Chondrocyte (in vitro differentiated cells): ENCODE measurements at places on chromosomes 2 and 18. TPM values are rescaled to one million over a fixed set of nuclear protein-coding genes. Genes with fewer than 3 reads are reported as not detected.

DNA sequence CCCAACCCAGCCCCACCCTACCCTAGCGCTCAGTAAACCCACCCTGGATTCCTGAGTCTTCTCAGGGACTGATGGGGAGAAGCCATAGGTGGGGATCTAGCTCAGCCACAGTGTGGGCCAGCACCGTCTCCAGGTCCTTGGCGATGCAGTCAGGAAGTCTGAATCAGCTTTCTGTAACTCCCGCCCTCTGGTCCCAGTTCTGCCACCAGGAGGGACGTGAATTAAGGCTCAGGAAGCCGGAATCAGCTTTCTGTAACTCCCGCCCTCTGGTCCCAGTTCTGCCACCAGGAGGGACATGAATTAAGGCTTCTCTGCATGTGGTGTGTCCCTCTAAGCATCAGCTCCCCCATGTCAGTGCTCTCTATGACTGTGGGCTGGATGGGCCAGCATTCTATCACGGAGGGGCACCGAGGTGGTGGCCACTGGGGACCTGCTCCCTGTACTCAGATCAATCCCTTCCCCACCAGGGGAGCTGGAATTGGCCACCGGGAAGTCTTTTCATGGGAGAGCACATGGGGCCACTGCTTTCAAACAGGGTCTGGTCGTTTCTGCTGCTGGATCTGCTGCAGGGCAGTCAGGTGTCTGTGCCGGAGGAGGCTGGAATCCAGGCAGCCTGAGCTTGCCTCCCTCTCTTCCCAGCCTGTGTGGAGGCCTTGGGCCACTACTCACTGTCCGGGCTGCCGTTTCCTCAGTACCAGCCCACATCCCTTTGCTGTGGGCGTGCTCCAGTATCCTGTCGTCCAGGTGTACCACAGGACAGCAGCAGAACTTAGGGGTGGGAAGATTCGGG is 24.7 kb downstream of the ASB18 start:
- peaks cover 13% of the 10 kb centered on the region for H3K27me3 ChIP-seq
- no peaks in the 10 kb centered on the region for H3K36me3 ChIP-seq
- peak overlapping the region; percentile 83 for H3K27ac ChIP-seq
- peaks cover 23% of the 10 kb centered on the region for H3K4me1 ChIP-seq
- no peak overlapping the region for H3K4me3 ChIP-seq

GRCh38 chr2:134465228-134466105 is 211.6 kb downstream of the MGAT5 start:
- H3K4me3 ChIP-seq = no peak overlapping the region
- no peaks in the 10 kb centered on the region for H3K4me1 ChIP-seq
- H3K27ac ChIP-seq = no peak overlapping the region
- H3K36me3 ChIP-seq = no peaks in the 10 kb centered on the region
- H3K27me3 ChIP-seq = no peaks in the 10 kb centered on the region

DNA sequence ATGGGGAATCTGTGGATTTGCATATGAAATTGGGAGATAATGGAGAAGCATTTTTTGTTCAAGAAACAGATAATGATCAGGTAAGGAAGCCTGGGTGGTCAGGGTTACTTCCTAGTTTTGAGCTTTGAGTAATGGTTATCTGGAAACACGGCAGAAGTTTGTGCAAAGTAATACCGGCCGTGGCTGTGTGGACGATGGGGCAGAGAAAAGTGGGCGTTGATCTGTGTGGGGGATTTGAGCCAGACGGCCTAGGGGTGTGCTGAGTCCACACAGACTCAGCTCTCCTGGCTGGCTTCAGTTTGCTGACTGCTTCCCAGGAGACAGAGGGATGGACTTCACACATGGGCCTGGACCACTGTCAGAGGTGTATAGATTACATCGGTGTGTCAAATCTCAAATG is 21.3 kb downstream of the LPIN1 start:
- peaks cover 35% of the 10 kb centered on the region for H3K36me3 ChIP-seq
- H3K27me3 ChIP-seq = no peaks in the 10 kb centered on the region
- peaks cover 6% of the 10 kb centered on the region for H3K4me1 ChIP-seq
- no peak overlapping the region for H3K27ac ChIP-seq

DNA sequence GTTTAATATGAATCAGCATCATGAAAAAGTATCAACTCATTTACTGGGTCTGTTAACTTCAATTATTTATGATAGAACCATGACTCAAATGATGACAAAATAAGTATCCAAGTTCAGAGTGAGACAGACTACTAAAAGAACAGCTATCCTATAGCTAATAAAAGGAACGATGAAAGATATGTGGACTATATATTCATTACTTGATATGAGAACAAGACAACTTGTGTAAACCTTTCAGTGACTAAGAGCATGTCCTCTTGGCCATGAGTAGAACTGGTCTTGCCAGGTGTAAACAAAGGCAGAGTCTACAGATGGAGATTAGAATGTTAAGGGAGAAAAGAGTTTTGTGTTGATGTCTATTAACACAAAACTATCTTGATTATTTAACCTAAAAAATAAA is 360.4 kb upstream of the ZC3H15 start:
- H3K36me3 ChIP-seq = no peaks in the 10 kb centered on the region
- H3K27me3 ChIP-seq = no peaks in the 10 kb centered on the region
- DNase-seq = no peak
- peaks cover 18% of the 10 kb centered on the region for H3K4me1 ChIP-seq

DNA sequence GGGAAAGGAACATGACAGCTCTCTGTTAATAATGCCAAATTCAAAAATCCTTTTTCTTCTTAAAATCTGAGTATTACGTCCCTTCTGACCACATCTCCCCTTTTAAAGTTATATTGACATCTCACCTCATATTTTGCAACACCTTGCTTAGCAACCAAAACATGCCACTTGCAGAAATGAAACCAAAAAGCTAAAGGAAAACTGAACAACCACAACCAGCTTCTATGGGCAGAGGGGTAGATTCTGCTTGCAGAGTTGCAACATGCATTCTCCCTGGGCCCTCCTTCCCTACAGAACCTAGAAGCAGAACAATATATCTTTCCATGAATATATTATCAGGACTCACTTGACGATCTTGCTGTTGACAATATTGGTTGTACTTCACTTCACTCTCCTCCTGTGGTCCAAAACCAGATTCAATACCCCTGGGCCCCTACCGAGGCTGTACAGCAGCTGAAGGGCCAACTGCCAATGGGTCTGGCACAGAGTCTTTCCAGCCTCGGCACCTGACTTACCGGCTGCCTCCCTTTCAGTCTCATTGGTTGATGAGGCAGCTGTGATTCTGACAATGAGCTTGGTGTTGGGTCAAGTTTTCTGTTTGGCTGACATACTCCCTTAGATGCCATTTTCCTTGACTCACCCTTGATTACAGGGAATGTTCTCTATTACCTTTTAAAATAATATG is 616.6 kb downstream of the ZEB2 start:
- no peak overlapping the region for H3K27ac ChIP-seq
- H3K36me3 ChIP-seq = no peaks in the 10 kb centered on the region
- peaks cover 13% of the 10 kb centered on the region for H3K4me1 ChIP-seq
- H3K4me3 ChIP-seq = no peak overlapping the region
- no peaks in the 10 kb centered on the region for H3K27me3 ChIP-seq

- peaks cover 55% of the 10 kb centered on the region for H3K27me3 ChIP-seq
- H3K4me1 ChIP-seq = no peaks in the 10 kb centered on the region
- H3K27ac ChIP-seq = no peak overlapping the region
- H3K4me3 ChIP-seq = no peak overlapping the region
Observed at GRCh38 chr18:60406721-60407120, 34.1 kb upstream of the MC4R start.

DNA sequence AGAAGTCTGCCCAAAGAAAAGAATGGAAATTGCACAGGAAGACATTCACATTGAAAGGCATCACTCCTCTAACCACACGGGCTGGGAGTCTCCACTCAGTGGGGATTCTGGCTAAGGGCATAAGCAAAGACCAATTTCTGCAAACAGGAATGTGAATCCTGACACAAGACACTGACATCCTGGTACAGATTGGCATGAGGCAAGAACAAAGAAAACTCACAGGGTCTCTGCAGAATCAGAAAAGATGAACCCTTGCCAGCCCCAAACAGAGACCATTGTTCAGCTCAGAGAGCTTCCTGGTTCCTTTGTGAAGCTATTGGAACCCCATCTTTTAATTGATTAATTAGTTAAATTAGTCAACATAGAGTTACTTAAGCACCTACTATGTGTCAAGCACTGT is 82.3 kb downstream of the UPP2 start:
- no peak overlapping the region for H3K27ac ChIP-seq
- H3K4me3 ChIP-seq = no peak overlapping the region
- peaks cover 35% of the 10 kb centered on the region for H3K4me1 ChIP-seq
- no peaks in the 10 kb centered on the region for H3K27me3 ChIP-seq

- no peak overlapping the region for H3K27ac ChIP-seq
- H3K36me3 ChIP-seq = no peaks in the 10 kb centered on the region
- no peak overlapping the region for H3K4me3 ChIP-seq
- no peaks in the 10 kb centered on the region for H3K4me1 ChIP-seq
Observed at GRCh38 chr2:176854062-176854461, 358.5 kb upstream of the HNRNPA3 start.

- DNase-seq = no peak
- peak overlapping the region; percentile 97 for H3K4me3 ChIP-seq
- peak overlapping the region; percentile 100 for H3K27ac ChIP-seq
Observed at GRCh38 chr2:177551989-177552421, 159.4 kb downstream of the AGPS start.

DNA sequence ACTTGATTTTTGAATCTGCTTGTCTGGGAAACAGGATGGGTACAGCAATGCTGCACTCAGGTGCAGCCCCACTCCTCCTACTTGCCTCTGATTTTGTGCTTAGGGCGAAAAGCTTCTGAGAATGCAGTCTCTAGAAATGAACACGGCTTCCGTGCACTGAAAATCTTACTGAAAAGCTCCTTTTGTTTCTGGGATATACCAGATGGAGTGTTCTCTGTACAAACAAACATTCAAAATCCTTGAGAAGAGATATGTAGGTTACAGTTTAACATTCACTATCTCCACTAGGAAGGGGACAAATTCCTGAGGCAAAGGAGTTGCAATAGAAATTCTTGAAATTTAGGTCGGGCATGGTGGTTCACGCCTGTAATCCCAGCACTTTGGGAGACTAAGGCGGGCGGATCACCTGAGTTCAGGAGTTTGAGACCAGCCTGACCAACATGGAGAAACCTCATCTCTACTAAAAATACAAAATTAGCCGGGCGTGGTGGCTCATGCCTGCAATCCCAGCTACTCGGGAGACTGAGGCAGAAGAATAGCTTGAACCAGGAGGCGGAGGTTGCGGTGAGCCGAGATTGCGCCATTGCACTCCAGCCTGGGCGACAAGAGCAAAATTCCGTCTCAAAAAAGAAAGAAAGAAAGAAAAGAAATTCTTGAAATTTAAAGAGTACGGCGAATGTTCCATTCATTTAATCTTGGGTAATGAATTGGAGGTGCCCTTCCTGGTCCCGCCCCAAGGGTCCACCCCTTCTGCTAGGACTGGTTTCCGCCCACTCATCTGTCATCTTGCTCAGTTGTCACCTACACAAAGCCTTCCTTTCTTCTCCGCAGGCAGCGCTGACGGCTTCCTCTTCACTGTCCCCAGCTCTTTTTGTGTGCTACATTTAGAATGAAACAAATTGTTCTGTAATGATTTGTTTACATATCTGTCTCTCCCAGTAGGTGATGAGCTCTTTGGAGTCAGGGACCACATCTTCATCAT is 92.4 kb downstream of the SOCS6 start:
- H3K36me3 ChIP-seq = no peaks in the 10 kb centered on the region
- DNase-seq = no peak
- no peak overlapping the region for H3K4me3 ChIP-seq

- H3K4me1 ChIP-seq = peaks cover 74% of the 10 kb centered on the region
- no peaks in the 10 kb centered on the region for H3K27me3 ChIP-seq
- H3K36me3 ChIP-seq = peaks cover 36% of the 10 kb centered on the region
- DNase-seq = no peak
- peak overlapping the region; percentile 95 for H3K27ac ChIP-seq
Observed at GRCh38 chr2:231200805-231201474, 2.5 kb downstream of the ARMC9 start.

DNA sequence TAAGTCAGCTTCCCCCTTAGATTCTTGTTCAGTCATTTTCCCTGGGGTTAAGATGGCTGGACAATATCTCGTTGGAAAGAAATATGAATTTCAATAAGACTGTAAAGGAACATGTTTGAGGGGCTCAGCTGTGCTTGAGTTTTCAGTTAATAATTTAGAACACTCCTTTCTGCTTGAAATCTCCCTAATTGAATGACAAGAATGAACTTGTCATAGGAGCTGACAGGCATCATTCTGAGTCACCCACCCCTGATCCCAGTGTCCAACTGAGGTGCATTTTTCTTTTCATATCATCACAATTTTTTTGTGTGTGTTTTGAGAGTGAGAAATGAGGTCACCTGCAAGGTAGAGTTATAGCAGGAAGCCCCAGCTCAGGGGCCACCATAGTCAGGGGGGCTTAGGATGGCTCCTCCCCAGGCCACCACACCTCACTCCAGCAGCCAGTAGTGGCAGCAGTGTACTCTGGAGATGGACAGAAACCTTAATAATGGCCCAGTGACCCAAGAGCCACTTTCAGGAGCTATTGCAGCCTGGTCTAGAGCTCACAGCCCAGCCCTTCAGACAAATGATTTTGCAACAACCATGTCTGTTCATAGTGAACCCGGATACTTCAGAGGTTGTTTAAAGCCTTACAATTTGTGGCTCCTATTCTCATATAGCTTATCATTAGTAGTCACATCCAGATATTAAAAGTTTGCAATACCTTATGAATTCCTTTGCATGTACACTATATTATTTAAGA is 174.5 kb downstream of the MAIP1 start:
- no peaks in the 10 kb centered on the region for H3K36me3 ChIP-seq
- H3K27ac ChIP-seq = peak overlapping the region; percentile 74

- H3K27me3 ChIP-seq = peaks cover 88% of the 10 kb centered on the region
- DNase-seq = no peak
- peaks cover 10% of the 10 kb centered on the region for H3K4me1 ChIP-seq
- H3K4me3 ChIP-seq = peak overlapping the region; percentile 28
Observed at GRCh38 chr2:44801841-44802776, 139.4 kb upstream of the SIX3 start.

DNA sequence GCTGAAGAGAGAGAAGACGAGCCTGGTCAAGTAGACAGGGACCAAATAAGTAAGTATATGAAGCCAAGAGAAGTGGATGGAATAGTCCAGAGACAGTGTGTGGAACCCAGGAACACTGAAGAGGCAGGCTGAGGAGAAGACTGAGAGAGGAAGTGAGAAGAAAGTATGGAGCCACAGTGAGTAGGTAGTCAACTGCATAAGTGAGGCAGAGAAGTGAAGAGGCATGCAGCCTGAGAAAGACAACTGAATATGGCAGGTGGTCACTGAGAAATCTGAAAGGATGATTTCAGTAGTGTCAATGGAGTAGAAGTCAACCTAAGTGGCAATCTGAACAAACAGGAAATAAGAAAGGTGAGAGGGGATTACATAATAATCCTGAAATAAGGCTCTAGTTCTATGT is 55.4 kb downstream of the CWC22 start:
- no peak overlapping the region for H3K27ac ChIP-seq
- H3K36me3 ChIP-seq = peaks cover 31% of the 10 kb centered on the region
- no peak overlapping the region for H3K4me3 ChIP-seq
- H3K4me1 ChIP-seq = peaks cover 5% of the 10 kb centered on the region

The WDR12 gene
- 28.5 to 52.6 TPM (median 32.0 TPM) in 3 replicates for total RNA-seq

The RUFY4 gene
- total RNA-seq = not detected in 3 replicates

The HOXD9 gene
- not detected in 3 replicates for total RNA-seq

The MC4R gene
- not detected in 3 replicates for total RNA-seq

The SLC19A3 gene
- total RNA-seq = 0.52 to 0.56 TPM in 2 of 3 replicates, not detected in the other

The BCL11A gene
- total RNA-seq = 11.1 to 15.4 TPM (median 13.4 TPM) in 3 replicates

The POTEF gene
- total RNA-seq = 8.4 TPM in 2 of 3 replicates, not detected in the other

The PDE1A gene
- 0.69 to 4.5 TPM (median 1.1 TPM) in 3 replicates for total RNA-seq

The HOXD4 gene
- not detected in 3 replicates for total RNA-seq
